GM13977 (cell line): ENCODE measurements at places on chromosomes 1 and 21.

DNA sequence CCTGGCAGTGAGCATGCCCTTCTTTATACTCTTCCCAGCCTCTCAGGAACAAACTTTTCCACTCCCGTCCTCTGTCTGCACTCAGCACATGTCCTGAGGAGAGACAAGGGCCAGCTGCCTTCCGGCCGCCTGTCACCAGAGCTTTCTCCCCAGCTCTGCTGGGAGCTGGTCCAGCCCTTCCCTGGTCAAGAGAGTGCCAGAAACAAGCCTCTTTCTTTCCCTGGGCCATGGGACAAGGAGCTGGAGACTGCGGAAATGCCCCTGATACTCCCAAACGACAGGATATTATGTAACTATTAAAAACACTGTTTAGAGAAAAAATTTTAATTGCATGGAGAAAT is 10.4 kb downstream of the LAMB3 start:
- no peak for DNase-seq

GRCh38 chr1:232593717-232594502 is 36.0 kb downstream of the SIPA1L2 start:
- DNase-seq: no peak

GRCh38 chr1:78224861-78225552 is 179.2 kb downstream of the GIPC2 start:
- DNase-seq: no peak

- no peak for DNase-seq
These were observed 45.3 kb upstream of the SAMSN1 start for GRCh38 chr21:14591377-14591776.

GRCh38 chr1:112803906-112804762 is 89.0 kb upstream of the PPM1J start:
- peak; percentile 77 for DNase-seq

DNA sequence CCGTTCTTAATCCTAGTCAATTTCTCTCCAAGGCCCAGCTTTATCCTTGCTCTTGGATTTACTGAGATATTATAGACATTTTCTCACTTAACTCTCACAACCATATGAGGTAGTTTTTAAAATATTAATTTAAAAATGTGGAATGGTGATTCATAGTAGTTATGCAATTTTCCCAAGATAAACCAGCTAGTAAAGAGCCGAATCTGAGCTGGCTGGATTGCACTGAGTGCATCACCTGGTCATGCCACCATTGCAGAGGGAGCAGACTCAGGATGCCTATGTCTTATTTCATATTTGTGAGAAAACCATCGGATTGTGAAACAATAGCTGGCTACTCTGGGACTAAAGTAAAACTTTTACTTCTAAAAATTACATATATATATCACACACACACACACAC is 494.0 kb downstream of the KCNT2 start:
- no peak for DNase-seq

- DNase-seq: no peak
These were observed 811.3 kb upstream of the ADGRL2 start for GRCh38 chr1:80989455-80989854.

GRCh38 chr1:168235548-168235885 is 9.7 kb downstream of the SFT2D2 start:
- no peak for DNase-seq

DNA sequence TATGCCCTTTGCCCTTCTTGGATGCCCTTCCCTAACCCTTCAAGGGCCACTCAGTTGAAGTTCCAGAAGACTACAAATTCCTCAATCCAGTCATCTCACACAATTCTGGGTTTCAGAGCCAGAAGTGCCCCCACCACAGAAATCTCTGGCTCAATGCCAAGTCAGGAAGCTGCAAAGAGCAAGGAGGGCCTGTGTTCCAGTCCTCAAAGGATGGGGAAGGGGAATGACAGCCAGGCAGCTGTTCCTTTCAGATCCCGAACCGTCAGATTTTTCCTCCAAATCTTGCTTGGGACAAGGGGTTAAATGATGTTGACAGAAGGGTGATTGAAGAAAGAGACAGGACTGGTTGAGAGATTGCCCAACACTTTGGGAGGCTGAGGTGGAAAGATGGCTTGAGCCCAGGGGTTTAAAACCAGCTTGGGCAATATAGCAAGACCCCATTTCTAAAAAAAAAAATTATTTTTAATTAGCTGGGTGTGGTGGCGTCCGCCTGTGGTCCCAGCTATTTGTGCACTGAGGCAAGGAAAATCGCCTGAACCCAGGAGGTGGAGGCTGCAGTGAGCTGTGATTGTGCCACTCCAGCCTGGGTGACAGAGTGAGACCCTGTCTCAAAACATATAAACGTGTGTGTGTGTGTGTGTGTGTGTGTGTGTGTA is 716 bp upstream of the HPDL start:
- DNase-seq: no peak
